ENCODE measurements at places on chromosomes 12 and 14.

DNA sequence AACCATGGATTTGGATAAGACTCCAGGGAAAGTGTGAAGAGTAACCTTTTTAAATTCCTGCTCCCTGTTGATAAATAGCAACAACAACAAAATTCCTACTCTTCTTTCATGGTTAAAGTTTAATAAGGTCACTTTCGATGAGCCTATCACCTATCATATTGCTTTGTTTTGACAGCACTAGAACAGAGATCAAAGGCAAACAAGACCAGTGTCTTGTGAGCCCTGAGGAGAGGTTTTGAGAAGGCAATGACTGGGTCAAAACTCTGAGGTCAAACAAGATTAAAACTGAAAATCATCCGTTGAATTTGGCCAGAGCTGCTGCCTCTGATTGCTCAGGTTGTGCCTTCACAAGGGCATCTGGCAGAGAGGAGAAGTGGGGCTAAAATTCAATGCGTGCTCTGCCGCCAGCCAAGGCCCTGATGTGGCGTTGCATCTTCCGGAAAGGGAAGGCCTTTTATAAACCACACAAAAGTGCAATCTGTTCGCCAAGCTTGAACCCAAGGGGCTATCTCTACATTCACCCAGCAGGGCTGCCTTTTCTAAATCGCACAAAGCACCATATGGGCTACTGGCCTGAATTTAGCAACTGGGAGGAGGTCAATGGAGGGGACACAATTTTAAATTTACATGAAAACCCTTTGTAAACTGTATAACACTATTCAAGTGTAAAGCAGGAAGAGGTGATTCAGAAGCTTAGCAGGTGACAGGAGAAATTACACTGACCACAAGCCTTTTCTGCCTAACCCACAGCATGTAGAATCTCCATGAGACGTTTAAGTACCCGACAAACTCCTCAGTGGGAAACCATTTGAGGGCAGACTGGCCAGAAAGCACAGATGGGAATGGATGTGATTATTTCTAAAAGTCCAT, 140.8 kb downstream of the DAD1 start:
- DNase-seq: no peak

GRCh38 chr14:103391048-103391447, 5.8 kb downstream of the MARK3 start:
- DNase-seq: no peak

GRCh38 chr14:32940066-32940651, 1.5 kb downstream of the NPAS3 start:
- peak; percentile 72 for DNase-seq

DNA sequence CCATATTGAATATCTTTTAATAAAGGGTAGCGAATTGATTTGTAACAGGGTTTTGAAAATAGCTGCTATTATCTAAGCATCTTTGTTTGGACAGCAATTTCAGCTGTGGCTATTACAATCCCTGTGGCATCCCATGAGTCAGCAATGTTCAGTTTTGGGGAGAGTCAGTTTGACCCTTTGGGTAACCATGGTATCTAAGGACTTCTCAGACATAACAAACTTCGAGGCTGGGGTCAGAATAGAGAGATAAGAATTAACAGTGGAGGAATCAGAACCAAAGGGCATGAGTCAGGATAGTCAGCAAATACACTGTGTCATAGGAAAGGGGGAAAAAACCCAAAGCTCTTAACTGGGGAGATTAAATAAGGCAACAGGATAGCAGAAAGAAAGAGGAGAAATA, 11.7 kb upstream of the PTHLH start:
- no peak for DNase-seq

DNA sequence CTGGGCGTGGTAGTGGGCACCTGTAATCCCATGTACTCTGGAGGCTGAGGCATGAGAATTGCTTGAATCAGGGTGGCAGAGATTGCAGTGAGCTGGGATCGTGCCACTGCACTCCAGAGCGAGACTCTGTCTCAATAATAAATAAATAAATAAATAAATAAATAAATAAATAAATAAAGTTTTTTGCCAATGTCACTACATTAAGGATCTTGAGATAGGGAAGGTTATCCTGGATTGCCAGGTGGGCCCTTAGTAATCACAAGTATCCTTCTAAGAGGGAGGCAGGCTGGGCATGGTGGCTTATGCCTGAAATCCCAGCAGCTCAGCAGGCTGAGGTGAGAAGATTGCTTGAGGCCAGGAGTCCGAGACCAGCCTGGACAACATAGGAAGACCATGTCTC, 4.5 kb upstream of the FBXW8 start:
- no peak for DNase-seq

DNA sequence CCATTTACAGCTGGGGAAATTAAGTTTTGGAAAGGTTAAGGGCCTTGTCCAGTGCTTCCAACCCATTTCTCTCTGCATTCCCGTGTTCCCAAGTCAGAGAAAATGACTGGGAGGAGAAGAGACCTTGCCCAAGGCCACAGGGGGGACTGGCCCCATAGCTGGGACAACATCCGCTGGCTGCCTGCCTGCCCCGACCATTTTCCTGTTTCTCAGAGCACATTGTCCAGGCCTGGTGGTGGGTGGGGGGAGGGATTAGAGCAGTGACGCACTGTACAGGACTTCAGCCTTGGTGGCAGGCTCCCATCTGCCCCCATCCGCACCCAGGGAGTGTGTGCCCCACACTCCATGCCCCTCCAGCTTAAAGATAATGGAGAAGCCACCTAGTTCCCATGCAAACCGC, 27.7 kb downstream of the DIO3 start:
- no peak for DNase-seq

Data from left renal cortex interstitium (tissue), 4 donors.